ENCODE measurements at places on chromosomes 6 and 20.

GRCh38 chr6:5083307-5083583 is 1.9 kb upstream of the PPP1R3G start:
- no peak for DNase-seq

DNA sequence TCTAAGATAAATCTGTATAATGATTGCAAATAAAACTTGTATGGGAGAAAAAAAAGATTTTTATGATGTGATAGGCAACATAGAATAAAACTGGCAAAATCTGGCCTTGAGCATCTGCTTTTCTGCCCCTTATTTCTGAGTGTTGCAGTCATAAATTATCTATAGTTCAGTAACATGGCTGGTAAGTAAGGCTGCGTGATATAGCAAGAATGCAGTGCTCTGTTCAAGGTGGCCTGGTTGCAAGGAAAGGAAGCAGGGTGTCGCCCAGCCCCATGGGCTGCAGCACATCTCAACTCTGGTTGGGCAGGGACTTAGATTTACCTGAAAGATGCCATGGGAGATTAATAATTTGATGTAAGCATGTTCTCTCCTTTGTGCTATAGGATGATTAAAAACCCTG is 579.5 kb downstream of the LMBRD1 start:
- no peak for DNase-seq

DNA sequence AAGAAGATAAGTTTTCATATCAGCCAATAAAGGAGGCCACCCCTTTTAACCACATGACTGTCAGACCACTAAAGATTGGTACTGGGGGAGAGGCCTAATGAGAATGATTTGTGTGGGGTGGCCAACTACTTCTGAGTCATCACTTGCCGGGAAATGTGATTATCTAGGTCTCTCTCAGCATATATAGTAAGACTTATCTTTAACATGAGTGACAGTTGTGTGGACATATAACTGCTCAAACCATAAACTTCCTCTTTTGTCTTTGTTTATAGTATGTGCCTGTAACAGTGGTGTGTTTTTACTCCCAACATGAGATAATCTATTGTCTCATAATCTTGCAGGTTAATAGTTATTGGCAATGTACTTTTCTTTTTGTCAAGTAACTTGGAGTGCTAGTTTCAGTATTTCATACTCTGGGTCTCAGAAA is 312.4 kb downstream of the CDKAL1 start:
- DNase-seq: no peak

DNA sequence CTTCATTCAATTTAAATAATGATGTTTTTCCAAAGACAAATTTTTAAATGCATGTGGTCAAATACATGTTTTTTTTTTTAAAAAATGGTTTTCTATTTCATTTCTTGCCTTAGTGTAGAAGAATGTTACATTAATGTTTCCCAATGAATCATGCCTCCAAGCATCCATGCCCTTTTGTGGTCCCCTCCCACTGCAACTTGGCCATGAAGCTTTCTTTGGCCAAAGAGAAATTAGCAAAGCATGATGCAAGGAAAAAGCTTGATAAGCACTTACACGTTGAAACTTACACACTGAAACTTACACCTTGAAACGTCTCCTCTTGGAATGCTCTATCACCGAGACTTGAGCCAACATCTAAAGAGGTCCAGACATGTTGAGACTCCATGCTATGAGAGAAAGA is 93.0 kb upstream of the ELOVL5 start:
- DNase-seq: no peak

DNA sequence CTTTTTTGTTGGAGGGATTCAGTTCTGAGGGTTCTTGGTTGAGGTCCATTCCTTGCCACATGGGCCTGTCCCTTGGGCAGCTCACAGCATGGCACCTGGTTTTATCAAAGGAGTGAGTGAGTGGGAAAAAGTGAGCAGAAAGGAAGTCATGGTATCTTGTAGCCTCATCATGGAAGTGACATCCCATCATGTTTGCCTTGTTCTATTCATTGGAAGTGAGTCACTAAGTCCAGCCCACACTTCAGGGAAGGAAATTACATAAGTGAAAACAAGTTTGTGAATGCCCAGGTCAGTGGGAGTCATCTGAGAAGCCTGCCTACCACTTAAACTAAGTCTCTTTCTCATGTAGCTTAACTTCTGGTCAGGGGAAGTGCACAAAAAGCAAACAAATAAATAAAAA is 32.8 kb upstream of the ZNFX1 start:
- DNase-seq: peak; percentile 15

DNA sequence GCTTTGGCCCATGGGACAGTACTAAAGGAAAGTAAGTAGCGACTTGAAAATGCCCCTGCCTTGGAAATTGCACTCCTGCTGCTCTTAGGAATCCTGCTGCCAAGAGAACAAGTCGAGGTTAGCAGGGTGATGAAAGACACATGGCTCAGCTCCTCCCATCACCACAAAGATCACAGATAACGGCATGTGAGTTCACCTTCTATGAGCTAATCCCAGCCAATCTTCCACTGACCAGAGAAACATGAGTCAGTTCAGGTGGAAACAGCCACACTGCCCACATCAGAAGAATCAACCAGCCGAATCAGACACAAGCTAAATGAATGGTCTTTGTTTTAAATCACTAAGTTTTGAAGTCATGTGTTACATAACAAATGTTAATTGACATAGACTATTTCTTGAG is 106.3 kb downstream of the PRKN start:
- peak; percentile 23 for DNase-seq

DNA sequence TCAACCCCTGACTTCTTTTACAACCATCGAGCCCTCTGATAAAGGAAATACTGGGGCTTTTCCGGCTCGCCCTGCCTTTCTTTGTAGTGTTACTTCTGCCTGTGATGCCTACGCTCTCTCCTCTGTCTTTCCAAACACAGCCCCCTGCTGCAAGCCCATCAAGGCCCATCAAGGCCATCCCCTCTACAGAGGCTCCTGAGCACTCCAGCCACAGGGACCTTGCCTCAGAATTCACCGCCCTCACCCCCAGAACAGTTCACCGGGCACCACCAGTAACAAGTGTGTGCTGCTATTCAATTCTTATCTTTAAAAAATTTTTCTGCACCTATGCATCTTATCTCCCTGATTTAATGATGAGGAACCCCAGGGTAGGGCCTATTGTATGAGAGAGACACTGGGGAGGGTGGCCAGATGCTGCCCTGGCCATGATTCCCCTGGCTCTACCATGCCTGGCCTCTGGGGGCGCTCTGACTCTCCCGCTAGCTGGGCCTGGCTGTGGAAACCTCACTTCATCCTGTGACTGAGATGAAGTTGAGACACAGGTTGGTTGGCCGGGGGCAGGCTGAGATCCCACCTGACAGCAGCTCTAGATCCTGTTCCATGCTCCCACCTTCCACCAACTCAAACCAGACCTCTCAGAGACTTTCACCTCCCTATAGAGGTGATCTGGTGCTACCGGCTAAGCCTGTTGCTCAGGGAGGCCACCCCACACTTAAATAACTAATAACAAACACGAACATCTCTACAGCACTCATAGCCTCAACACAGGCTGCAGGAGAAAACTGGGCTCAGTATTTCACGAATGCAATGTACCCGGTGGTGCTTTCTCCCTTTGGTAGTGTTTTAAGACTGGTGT is 19.2 kb upstream of the GLP1R start:
- DNase-seq: peak; percentile 51

- no peak for DNase-seq
These were observed 8.5 kb downstream of the SPTLC3 start for GRCh38 chr20:13017235-13017634.

- no peak for DNase-seq
These were observed 252.1 kb downstream of the FARS2 start for GRCh38 chr6:5513408-5513807.

- DNase-seq: peak; percentile 19
These were observed 151.7 kb downstream of the TMEM200A start for GRCh38 chr6:130517444-130517931.

- no peak for DNase-seq
These were observed 32.9 kb upstream of the EYA4 start for GRCh38 chr6:133208183-133208755.

GRCh38 chr20:50909413-50909812 is 21.8 kb downstream of the ADNP start:
- no peak for DNase-seq

DNA sequence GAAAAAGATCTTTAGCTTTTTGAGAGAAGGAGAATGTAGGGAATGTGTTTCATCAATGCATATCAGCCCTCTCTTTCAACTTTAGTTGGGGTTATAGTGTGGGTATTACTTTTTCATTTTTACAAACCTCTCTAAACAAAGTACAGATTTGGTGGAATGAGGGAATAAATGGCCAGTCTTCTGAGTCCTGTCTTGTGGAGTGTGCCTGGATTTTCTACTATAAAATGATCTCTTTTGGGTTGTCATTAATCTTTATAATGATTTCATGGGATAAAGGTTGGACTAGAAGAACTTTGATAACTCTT is 209.3 kb downstream of the RNF144B start:
- no peak for DNase-seq

GRCh38 chr20:38485041-38485440 is 12.4 kb downstream of the RALGAPB start:
- no peak for DNase-seq

DNA sequence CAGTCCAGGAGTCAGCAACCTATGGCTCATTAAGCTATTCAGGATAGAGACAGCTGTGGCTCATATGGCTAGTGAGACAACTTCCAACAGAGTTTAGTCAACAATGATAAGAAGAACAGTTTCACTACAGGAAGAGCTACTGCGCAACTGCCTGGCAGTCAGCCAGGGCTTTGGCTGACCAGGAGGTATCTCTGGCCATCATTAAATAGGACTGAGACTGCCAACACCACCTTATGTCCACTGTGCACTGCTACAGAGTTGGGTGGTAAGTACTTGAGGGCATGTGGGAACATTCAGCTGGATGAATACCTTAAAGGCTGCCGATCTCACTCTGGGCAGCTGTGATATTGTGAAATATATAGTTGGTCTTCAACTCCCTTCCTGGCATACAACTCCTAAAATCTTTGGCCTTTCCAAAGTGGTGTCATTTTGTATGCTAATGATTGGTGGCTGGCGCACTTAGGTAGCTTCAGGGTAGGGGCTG is 52.2 kb upstream of the FAM83C start:
- DNase-seq: no peak

DNA sequence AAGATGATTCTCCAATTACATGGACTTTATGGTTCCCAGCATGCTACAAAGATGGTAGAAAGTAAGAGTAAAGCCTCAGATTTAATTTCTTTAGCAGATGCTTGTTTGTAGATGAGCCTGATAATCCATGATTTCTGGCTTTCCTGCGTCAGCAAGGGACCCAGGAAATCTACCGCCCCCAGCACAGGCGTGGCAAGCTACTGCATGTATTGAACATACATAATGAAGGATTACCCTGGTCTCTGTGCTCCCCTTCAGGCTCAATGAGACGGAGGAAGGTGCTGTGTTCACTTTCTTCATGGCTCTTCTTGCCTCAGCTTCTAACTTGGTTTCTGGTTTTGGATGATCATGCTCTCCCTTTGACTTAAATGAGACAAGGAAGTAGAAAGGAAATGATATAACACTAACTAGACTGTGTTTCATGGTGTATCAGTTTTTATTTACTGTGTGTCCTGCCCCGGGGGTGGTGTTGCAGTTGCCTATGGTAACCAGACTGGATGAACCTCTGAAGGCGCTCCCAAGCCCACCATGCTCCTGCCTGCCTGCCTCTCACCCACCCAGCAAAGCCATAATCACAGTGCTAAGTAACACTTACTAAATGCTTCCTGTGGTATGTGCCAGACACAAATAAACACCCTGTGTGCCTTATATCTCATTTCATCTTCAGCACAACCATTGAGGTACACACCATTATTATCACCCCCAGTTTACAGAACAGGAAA is 17.9 kb downstream of the GCM1 start:
- DNase-seq: no peak

- no peak for DNase-seq
These were observed 67.5 kb downstream of the MACROD2 start for GRCh38 chr20:14062786-14063185.

GRCh38 chr6:29976588-29977424 is 34.5 kb downstream of the HLA-A start:
- peak; percentile 49 for DNase-seq

- no peak for DNase-seq
These were observed 26.0 kb downstream of the KLHL31 start for GRCh38 chr6:53639520-53639919.

DNA sequence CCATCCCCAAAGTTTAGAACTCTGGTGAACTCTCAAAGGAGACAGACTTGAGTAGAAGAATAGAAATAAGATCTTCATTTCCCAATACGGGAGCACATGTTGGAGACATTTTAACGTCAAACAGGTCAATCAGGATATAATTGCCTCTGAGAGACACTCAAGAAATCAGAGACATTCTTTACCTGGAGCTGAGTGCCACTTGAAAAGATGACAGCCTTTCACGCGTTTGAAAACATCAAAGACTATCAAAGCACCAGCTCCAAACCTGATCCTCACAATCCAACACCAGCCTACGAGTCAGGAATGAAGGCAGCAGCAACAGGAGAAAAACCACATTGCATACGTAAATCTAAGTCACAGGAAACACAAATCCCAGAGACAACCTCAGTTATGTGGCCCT is 571.5 kb upstream of the CDH4 start:
- DNase-seq: no peak

- DNase-seq: no peak
These were observed 93.4 kb downstream of the ANKS1A start for GRCh38 chr6:34982424-34982852.

GRCh38 chr20:3798908-3799248 is 2.8 kb downstream of the CDC25B start:
- no peak for DNase-seq

DNA sequence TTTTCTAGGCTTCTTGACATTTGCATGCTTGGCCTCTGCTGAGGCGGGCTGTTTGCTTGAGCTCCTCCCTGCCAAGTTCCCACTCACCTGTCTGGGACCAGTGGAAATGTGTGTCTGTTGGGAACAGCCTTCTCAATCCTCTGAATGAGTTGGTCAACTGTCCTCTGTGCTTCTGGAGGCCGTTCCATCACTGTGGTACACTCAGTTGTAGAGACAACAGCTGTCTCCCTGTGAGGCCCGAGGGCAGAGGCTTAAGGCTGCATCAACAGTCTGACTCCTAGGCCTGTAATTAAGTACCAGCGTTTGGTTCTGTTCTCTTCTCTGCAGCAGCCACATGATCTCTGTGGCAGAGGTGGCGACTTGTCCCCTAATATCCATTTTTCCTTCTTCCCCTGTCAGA is 110.9 kb downstream of the CDC5L start:
- DNase-seq: no peak

GRCh38 chr6:48075181-48075580 is 35.8 kb downstream of the PTCHD4 start:
- no peak for DNase-seq

DNA sequence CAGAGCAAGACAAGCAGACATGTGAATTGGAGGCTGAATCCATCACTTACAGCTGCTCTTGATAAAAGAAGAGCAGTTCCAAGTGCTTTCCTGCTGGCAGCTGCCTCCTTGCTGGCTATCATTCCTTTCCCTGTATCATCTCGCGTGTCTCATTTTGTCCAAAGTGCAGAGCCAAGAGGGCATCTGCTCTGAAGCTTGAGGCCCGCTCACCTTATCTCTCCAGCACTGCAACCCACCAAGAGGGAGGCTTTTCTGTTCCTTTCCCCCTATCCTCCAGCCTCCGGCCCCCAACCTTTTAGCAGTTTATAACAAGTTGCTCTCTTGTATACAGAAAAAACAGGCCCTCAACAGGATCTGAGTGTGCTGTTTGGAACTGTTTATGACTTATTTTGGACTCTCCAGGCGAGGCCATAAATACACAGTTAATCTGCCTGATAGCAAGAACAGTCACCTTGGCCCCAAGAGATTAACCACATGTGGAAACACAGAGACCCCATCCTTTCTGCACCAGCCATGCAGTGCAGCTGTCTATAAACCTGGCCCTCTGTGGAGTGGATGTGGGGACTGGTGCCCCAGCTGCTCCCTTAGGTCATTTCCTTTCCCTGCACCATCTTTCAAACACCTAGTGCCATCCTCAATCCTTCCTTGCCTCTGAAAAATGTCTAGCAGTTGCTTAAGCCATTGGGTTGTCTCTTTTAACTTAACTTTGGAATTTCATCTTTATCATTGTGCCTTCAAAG is 172.5 kb upstream of the FERMT1 start:
- DNase-seq: no peak

Data from stimulated activated CD4-positive, alpha-beta T cell treated with anti-CD3 and anti-CD28 coated beads, Interleukin-1b, Interleukin-23, amount 100 ng/mL, for 48 hours (primary cell).